ENCODE measurements at places on chromosomes 11 and 22.

DNA sequence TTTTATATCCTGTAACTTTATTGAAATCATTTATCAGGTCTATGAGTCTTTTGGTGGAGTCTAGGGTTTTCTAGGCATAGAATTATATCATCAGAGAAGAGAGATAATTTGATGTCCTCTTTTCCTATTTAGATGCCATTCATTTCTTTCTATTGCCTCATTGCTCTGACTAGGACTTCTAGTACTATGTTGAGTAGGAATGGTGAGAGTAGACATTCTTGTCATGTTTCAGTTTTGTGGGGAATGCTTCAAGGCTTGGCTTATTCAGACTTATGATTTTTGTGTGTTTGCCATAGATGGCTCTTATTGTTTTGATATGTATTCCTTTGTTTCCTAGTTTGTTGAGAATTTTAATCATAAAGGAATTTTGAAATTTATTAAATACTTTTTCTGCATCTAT, 1078.3 kb downstream of the FAM181B start:
- no peak for DNase-seq

- no peak for DNase-seq
Observed at GRCh38 chr11:113992459-113993110, 17.7 kb downstream of the HTR3A start.

DNA sequence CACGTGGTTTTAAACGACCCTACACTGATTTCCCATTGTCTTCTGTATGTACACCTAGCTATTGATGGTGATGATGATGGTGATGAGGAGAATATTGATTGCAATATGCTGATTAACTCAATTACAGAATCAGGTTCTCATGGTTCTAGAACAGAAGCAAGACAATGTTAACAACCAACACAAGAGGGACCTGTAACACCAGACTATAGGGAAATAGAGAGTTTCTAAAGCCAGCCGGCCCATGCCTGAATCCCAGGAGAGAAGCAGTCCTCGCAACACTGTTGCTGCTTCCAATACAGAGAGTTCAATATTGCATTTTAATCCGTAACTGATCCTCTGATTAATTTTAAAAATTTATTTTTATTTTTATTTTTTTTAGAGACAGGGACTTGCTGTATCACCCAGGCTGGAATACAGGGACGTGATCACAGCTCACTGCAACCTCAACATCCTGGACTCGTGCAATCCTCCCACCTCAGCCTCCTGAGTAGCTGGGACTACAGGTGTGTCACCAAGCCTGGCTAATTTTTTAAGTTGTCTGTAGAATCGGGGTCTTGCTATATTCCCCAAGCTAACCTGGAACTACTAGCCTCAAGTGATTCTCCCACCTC, 22.2 kb upstream of the UBASH3B start:
- peak; percentile 22 for DNase-seq

DNA sequence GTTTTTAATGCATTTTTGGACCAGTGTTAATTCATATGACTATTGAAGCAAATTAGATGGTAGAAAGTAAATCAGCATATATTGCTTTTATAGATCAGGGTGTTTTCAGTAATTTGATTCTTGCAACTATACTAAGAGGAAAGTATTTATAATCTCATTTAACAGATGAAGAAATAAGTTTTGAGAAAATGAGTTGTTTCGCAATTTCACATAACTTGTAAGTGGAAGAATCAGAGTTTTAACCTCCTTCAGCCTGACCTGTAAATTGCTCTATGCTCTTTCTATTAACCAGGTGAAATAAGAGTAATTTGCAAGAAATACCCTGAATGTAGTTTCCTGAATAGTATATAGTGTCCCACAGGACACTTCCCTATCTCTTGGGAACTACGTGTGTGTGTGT, 1106.8 kb upstream of the RAG2 start:
- no peak for DNase-seq

DNA sequence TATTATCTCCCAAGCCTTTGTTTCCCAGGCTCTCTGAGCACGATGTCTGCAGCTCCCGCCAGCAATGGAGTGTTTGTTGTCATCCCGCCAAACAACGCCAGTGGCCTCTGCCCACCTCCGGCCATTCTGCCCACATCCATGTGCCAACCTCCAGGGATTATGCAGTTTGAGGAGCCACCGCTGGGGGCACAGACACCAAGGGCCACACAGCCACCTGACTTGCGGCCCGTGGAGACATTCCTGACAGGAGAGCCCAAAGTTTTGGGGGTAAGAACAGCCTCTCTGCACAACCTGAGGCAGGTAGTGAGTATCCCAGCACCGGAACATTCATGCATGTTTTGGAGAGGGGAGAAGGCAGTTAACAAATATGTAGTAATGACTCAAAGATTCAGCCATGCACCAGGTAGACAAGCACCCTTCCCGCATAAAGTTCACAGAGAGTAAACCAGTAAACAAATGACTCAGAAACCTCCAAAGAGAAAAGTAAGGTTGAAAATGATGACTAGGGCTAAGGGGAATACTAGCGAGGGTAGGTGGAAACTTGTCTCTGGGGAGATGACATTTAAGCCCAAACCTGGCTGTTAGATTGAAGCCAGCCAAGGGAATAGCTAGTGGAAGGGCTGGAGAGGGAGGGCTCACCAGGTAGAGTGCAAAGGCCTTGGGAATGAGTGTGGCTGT, 7.2 kb downstream of the MS4A15 start:
- no peak for DNase-seq

GRCh38 chr22:41070665-41071331, 21.6 kb upstream of the EP300 start:
- DNase-seq, result no peak

DNA sequence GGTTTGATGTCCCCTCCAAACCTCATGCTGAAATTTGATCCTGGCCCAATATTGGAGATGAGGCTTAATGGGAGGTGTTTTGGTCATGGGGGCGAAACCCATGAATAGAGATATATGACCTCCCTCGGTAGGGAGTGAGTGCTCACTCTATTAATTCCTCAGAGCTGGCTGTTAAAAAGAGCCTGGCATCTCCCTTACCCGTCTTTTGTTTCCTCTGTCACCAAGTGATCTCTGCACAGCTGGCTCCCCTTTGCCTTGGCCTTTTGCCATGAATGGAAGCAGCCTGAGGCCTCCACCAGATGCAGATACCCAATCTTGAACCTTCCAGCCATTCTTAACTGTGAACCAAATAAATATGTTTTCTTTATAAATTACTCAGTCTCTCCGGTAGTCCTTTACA, 4.5 kb upstream of the CCDC81 start:
- DNase-seq, result no peak

- DNase-seq, result no peak
Observed at GRCh38 chr22:40187389-40187788, 9.7 kb downstream of the TNRC6B start.

DNA sequence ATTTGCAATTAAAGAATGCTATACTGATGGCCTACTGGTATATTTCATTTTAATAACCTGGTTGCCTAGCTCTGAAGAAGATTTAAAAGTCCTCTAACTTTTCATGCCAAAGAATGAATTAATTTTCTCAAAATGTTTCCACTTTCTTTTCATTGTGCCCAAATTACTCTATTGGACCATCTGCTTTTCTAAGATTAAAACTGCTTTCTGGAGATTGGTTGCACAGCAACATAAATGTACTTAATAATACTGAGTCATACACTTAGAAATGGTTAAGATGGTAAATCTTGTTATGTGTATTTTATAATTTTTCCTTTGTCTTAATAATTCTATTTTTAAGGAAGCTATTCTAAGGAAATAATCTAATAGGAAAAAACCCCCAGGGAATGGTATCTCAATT, 150.2 kb downstream of the SWAP70 start:
- no peak for DNase-seq

- no peak for DNase-seq
Observed at GRCh38 chr11:131195661-131196517, 174.5 kb upstream of the NTM start.

DNA sequence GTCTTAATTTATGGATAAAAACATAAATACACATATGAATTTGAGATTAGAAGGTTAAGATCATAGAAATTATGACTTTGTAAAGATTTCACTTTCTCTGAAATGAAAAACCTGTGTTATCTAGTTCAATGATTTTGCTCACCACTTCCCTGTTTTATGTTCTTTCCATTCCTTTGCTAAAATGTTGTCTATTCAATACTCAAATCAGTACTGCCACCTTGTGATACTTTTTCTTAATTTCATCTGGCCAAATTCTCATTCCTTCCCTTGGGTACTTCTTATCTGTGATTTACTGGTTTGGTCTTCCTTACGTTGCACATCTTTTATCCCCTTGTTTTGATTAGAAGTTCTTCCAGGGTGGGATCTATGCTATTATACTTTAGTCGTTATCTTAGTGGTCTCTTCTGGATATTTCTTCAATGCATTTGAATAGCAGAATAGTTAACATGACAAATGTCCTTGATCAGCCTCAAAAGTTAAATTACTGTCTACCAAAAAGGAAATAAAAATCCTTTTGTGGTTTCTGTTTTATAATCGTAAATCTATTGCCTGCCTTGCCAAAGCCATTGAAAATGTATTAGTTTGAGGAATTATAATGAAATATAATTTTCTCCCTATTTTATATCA, 197.0 kb downstream of the PGR start:
- no peak for DNase-seq

DNA sequence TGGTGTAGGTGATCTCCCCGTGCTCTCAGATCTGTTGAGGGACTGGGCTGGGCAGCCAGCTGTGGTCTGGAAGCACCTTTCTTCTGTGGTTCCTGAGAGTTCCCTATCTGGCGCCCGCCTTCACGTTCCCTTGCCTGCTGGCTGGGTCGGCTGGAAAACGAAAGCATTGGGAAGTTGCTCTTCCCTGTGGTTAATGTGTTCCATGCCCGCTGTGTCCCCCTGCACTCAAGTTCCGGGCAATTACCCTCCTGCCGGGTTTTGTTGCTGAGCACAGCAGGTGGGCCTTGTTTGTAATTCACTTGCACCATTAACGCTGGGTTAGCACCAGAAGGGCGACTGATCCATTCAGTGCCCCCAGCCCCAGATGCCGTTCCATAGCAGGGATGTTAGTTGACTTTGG, 134.1 kb downstream of the GRIK4 start:
- DNase-seq, result no peak

DNA sequence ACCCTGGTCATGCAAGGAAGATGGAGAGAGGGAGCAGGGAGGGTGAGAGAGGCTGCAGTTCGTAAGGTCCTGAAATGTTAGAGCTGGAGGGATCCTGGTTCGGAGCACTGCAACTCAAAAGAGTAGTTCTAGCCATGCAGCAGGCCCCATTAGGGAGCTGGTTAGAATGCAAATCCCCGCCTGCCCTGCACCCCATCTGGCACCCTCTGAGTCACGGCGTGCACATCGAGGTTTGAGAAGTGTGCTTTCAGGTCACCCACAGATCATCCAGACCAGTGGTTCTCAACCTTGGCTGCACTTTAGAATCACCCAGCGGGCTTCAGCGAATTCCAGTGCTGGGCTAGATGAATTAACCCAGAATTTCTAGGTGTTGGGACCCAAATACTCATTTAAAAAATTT, 48.2 kb downstream of the ST3GAL4 start:
- no peak for DNase-seq

GRCh38 chr11:103924166-103925013, 112.0 kb upstream of the DDI1 start:
- DNase-seq, result peak; percentile 20

DNA sequence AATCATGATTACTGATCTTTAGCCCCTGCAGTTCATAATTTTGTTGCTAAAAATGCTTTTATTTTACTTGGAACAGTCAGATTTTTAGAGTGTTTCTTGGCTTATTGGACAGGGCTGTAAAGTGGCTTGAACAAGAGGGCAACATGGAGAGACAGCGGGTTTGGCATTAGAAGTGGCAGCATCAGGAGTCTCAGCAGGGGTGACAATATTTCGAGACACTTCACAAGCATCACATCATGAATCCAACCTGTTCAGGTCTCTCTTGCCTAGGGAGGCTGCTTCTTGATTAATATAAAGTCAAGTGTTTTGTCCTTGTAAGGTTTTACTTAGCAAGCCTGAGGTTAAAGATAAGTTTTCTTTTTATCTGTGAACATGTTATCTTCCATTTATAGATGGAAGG, 2249.5 kb downstream of the LRRC4C start:
- DNase-seq, result no peak

DNA sequence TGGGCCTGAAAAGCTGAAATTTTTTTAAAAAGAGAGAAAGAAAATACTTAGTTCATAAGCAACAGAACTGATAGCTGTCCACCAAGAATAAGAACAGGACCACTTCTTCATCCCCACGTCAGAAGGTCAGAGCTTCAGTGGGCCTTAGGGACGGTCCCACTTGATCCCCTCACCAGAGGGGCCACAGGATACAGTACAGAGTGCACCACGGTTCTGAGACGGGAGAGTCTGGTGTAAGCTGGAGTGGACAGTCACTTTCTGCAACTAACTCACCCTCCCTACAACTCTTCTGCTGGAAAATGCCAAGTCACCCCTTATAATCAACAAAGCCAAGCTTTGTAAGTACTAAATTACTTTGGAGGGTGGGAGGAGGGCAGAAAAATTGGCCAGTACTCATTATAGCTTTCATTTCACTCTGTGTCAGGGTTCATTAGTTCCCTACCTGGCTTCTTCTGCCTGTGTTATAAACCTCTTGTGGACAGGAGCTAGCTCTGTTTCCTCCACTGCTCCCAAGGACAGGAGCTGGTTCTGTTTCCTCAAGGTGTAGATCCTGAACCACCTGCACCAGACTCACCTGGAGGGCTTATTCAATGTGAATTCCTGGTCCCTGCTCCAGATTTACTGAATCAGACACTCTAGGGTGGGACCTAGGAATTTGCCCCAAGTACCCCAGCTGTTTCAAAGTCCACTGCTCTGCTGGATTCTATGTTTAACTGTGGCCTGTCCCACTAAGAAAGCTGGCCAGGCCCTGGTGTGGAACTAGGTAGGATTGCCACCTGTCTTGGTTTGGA, 39.6 kb downstream of the SCGB1A1 start:
- no peak for DNase-seq

DNA sequence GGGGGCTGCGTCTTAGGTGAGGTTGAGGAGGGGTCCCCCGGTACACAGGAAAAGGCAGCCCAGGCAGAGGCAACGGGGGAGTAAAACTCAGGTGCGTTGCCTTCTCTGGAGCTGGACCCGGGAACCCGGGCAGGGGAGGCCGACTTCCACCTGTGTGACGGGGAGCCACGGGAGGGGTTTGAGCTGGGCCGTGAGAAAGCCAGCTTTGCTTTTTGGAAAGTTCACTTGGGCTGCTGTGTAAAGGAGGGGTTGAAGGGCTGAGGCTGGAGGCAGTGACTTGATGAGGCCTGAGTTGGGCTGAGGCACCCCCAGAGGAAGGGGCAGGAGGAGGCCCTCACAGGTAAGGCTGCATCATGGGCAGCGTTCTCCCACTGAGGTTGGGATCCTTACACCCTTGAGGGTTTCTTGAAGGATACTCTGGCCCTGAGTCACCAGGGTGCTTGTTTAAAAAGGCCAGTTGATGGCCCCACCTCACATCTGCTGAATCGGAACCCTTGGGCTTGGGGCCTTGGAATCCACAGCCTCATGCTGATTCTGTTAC, 47.2 kb downstream of the CHRDL2 start:
- no peak for DNase-seq

DNA sequence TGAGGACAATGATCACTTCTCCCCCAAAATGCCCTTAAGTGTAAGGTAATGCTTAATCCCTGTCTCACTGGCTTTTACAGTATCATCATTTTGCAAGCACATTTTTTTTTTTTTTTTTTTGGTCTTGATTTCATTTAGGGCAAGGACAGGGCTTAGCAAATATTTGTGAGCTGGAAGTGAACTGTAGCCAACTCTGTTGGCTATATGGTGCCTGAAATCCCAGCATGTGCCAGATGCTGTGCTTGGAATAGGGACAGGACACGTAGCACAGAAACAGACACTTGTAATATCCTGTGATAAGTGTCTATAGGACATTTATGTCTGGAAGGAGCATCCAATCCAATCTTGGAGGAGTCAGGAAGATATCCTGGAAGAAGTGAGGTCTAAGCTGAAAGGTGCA, 198.3 kb downstream of the NAV2 start:
- DNase-seq, result no peak

GRCh38 chr11:123416566-123416965, 13.5 kb upstream of the GRAMD1B start:
- no peak for DNase-seq
